NCI-H510A treated with DMSO at 0.1 percent for 48 hours (cell line): ENCODE measurements at places on chromosomes 5 and 9.

DNA sequence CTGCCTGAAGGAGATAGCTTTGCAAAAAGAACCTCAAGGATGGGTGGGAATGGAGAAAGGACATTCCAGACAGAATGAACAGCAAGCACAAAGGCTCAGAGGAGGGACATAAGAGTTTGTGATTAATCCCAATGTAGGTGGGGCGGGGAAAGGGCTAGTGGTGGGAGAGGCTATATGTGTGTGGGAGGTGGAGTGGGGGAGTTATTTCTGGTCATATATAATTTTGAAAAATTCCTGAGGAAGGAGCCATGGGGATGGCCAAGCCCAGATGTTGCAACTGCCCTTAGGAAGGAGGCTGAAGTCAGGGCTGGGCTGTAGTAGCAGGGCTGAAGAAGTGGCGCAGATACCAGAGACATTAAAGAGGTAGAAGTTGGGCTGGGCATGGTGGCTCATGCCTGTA lies 13.4 kb upstream of the CCL27 start:
- no peak for DNase-seq

DNA sequence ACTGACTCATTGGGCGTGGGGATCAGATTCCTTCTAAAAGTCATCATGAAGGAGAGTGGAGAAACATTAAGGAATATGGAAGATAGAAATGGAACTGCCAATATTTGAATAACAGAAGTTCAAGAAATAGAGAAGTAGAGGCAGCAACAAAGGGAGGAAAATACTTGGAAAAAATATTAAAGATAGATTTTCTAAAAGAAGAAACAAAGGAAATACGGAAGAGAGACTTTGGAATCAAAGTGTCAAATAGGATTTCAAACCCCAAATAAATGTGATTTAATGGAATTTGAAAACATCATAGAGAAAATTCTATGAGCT lies 605.1 kb upstream of the KLF4 start:
- DNase-seq, result no peak

GRCh38 chr9:37917801-37918664 lies 14.1 kb upstream of the SLC25A51 start:
- no peak for DNase-seq

DNA sequence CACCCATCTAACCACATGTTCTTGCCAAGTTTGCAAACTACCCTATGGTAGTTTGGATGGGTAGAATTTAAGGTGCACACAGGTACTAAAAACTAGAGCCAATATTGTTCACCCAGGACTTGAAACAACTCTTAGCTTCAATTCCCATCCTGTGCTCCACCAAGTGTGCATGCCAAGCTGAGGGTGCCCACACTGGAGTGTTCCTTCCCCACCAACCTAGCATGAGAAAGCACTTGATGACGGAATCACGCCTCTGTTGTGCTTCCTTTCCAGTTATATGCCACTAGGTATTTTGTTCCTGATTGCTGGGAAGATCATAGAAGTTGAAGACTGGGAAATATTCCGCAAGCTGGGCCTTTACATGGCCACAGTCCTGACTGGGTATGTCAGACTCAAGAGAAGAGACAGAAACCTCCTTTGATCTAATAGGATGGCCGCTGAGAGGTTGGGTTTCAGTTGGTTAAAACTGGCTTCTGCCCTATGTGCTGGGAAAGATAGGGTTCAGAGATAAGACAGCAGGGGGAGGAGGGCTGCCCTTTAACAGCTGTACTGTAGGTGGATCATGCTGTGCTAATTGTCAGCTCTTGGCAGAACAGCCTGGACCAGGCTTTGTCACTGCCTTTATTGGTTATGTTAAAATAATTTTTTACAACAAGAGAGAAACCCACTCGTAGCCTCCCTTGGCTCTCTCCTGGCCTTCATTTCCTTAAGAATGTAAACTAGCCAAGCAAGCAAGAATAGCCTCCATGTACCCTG lies 83.5 kb downstream of the SLC1A1 start:
- DNase-seq, result no peak

DNA sequence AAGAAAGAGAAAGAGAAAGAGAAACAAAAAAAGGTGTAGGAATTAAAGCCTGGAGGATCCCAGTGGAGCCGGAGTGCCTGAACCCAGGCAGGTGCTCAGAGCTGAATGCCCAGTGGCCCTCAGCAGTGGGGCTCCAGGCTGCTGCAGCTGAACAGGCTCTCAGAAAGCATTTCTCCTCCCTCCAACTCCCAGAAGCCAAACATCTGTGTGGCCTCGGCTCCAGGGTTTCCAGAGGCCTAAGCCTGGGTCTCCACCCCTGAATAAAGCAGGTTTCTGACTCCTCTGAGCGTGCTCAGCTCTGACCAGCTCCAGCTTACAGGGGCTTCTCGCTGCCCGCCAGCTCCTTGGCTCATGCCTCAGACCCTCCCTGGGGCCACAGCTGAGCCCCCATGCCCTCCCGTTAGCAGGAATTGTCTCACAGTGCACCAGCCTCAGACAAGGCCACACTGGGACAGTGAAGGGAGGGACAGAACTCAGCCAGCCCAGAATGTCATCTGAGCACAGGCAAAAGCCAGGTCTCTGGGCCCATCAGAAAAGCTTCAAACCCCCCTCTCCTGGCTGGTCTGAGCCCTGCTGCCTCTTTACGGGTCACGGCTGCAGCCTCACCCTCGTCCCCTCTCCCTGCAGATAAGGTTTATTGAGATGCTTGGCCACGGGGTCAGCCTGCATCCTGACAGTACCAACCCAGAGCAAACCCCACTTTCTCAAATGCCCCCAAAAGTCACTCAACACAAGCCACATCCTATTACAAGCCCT lies 114.4 kb upstream of the PPP1R26 start:
- no peak for DNase-seq

- DNase-seq, result no peak
Measured at GRCh38 chr5:33631786-33632185, 191.0 kb downstream of the TARS1 start.

DNA sequence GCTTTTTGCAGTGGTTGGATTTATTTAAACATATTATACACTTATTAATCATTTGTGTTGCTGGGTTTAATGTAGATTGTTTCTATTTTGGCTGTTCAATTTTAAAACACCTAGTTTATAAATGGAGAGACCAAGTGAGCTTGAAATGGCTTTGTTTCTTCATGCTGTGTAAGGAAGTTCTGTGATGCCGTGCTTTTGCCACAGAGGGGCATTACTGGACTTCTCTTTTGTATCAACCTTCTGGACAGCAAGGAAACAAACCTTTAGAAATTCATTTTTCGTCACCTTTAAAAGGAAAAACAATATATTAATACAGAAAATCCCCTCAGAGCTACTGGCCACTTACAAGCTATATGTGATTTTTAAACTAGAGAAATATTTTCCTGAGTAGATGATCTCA lies 81.9 kb downstream of the DMRTA1 start:
- DNase-seq, result no peak

GRCh38 chr9:106862110-106862820 lies 701 bp upstream of the ZNF462 start:
- peak; percentile 54 for DNase-seq

GRCh38 chr9:92771309-92771708 lies 6.7 kb upstream of the BICD2 start:
- no peak for DNase-seq

DNA sequence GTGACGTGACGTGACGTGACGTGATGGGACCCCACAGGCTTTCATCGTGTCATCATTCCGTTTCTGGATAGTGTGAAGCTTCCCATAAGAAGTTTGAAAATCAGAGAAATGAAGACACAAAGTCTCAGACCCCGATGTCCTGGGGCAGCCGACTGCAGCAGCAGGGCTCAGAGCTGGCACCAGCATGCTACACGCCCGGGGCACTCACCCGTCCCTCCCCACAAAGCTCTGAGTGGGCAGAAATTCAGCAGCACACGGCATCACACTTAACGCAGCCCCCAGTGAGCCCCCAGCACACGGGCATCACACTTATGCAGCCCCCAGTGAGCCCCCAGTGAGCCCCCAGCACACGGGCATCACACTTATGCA lies 42.2 kb downstream of the SLC12A7 start:
- no peak for DNase-seq

GRCh38 chr5:151002250-151002649 lies 18.1 kb upstream of the GPX3 start:
- peak; percentile 13 for DNase-seq

- no peak for DNase-seq
Measured at GRCh38 chr9:7053903-7054302, 296.1 kb downstream of the KDM4C start.

GRCh38 chr9:127776195-127776923 lies 2.1 kb downstream of the SH2D3C start:
- peak; percentile 14 for DNase-seq

- DNase-seq, result no peak
Measured at GRCh38 chr5:146475906-146476305, 28.8 kb downstream of the TCERG1 start.

DNA sequence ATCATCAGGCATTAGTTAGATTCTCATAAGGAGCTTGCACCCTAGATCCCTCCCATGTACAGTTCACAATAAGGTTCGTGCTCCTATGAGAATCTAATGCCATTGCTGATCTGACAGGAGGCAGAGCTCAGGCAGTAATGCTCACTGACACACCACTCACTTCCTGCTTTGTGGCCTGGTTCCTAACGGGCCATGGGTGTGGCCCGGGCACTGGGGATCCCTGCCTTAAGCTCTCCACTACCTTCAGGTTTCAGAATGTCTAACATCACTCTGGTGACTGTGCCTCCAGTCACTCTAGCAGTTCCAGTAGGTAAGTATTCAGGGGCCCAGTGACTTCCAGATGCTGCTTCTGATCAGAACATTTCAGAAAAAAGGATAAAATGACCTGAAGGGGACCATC lies 152.4 kb downstream of the LRRC70 start:
- DNase-seq, result no peak

GRCh38 chr5:14155075-14155474 lies 11.9 kb downstream of the TRIO start:
- DNase-seq, result no peak

- DNase-seq, result no peak
Measured at GRCh38 chr5:107812570-107813141, 141.9 kb upstream of the EFNA5 start.

- no peak for DNase-seq
Measured at GRCh38 chr5:144198386-144198785, 27.7 kb downstream of the KCTD16 start.

DNA sequence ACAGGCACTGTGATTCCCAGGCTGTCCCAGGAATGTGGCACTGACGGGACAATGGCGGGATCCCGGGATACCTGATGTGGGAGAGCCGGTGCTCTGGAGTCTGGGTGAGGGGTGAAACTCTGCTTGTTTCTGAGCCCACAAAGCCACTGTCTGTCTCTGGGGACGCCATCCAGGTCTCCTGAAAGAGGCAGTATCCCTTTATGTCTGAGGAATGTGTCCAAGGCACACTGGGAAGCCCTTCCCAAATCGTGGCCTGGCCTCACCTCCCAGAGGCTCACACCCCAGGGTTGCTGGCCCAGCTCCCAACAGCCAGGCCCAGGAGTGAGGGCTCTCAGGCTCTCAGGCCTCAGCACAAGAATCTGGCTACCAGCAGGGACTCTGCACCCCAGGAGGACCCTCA lies 27.1 kb downstream of the ORM2 start:
- DNase-seq, result no peak

DNA sequence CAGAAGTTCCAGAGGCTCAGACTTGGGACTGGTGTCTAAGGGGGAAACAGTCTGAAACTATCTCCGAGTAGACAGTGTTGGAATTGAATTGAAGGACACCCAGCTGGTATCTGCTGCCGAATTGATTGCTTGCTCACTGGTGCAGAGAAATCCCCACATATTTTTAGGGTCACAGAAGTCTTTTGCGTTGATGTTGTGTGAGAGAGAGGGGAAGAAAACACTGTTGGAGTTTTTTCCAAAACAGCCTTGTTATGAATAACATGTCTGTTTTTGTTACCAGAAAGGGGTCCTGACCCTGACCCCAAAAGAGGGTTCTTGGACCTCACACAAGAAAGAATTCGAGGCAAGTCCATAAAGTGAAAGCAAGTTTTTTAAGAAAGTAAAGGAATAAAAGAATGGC lies 81.3 kb downstream of the ALDH7A1 start:
- no peak for DNase-seq

DNA sequence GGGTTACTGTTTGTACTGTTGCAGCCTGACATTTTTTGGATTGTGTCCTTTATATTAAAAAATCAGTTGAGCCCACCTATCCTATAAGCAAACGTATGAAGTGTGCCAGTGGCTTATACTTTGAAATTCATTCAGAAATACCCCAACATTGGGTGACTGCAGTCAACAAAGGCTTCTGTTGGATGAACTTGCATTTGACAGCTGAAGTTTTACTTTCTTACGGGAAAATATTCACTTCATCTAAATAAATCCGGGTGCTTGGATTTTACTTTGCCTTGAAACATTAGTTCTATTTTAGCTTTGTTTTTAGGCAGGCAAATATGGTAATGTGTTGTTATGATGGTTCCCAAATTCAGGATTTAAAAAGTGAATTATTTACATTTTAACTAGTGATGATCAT lies 21.7 kb downstream of the EXOSC2 start:
- no peak for DNase-seq

- DNase-seq, result no peak
Measured at GRCh38 chr5:109692852-109693251, 3.1 kb downstream of the MAN2A1 start.

- no peak for DNase-seq
Measured at GRCh38 chr9:133676450-133676849, 40.3 kb downstream of the DBH start.

DNA sequence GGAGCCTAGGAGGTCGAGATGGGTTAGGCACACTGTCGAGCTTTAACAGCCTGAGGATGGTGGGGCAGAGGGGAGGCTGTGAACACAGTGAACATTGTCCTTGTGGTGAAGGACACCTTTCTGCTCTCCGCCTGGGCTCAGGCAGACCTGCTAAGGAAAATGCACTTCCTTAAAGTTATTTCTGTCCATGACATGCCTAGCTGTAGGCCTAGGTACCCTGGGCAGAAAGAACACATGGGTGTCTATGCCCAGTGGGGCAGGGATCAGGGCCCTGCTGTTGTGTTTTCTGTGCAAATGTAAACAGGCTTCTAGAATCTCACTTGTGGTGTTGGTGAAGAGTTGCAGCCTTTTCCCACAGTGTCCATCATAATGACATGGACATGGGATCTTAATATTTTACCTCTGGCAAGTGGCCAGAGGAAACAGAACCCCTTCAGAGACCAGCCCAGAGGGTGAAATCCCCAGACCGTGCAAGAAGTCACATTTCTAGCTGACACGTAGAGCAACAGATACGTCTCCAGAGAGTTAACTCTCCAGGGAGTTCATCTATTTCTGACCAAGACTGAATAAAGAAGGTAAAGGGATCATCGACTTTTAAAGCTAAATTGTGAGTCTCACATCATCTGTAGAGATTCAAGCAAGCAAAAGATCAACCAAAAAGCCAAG lies 79.2 kb downstream of the C9orf152 start:
- no peak for DNase-seq

GRCh38 chr5:156892223-156892622 lies 42.1 kb downstream of the PPP1R2B start:
- DNase-seq, result no peak

GRCh38 chr9:26163931-26164330 lies 485.7 kb upstream of the TUSC1 start:
- no peak for DNase-seq

DNA sequence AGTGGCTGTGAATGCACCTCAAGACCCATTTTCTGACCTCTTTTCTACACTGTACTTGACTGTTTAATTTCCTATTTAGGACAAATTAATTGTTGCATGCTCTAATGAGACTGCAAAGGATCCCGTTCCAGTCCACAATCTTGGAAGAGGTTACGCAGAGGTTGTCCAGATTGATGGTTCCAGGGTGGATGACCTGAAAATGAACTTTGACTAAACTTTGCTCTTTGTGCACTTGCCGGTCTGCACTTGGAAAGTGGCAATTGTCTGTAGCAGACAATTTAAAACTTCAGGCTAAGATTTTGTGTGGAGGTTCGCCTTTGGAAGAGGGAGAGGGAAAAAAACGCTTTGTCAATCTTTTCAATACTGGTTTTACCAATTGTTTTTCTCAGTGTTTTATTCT lies 267.8 kb downstream of the TMEM161B start:
- DNase-seq, result no peak
